ENCODE measurements at places on chromosomes 7 and 10.

DNA sequence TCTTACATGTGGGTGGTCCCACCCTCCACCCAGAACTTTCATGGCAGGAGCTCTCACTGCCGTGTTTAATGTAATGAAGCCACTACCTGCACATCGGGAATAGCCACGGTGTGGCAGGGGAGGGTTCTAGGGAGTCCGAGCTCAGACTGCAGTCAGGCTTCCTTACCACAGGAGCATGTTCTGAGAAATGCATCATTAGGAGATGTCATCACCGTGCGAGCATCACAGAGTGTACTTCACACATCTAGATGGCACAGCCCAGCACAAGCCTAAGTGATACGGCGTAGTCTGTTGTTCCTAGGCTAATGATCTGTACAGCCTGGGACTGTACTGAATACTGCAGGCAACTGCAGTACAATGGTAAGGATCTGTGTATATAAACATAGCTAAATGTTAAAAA is 153.0 kb upstream of the LANCL2 start:
- no peak for DNase-seq

GRCh38 chr10:12455766-12456165 is 106.4 kb downstream of the CAMK1D start:
- DNase-seq: no peak

DNA sequence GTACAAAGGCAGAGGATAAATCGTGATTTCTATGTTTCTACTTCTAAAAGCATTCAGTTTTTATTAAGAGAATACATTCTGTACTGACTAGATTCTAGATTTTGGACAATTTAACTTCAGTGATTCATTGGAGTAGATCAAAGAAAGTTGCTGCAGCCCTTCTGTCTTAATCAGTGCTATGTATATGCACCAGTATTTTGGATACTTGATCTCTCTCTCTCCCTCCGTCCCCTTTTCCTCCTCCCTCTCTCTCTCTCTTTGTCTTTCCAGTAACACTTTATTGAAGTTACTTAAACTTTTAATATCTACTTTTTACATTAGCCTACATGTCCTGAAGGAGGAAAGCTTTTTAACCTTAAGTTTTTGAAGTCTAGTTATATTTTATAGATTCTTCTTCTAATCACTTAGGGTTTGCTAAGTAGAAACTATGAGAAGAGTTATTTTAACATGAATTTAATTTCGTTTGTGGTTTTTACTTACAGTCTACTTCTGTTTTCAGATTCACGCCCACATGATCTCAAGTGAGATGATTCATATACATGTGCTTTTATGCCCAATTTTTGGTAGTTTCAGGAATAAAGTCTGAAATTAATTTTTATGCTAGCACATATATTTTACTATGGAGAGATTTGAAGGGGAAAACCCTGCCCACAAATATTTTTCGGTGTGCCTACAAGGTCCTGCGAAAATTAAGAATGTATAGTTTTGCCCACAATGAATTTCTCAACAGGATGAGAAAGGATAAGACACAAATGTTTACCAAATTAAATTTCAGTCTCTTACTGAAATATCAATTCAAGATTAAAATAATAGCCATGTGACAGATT is 9.1 kb downstream of the MDFIC start:
- no peak for DNase-seq

GRCh38 chr10:89426230-89426868 is 12.0 kb downstream of the IFIT5 start:
- peak; percentile 41 for DNase-seq

DNA sequence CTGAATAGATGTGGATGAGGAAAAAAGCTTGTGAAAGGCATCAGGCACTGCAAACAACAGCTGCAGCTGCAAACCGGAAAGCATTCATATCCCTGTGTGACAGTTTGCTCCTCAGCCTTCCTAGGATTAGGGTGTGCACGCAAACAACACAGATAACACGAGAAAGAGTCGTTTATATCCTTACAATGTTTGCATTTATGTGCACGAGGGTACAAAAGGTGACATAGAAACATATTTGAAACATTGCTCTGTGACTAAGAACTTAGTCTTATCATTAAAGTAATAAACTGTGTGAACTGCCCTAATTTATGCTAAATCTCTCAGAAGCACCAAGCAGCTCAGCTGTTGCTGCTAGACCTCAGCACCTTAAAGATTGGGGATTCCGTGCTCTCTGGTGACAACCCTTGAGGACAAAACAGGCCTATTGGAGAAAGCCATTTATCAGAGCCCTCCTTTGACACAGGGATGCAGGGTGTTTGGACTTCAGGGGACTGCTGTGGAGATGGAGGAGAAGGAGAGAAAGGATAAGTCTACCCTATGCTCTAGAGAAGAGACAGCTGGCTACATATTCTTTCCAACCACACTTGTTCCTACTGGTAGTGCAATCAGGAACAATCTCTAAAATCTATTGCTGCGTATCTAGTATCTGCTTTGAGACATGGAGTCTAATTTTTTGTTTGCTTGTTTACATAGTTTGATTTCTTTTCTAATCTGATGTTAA is 176.2 kb downstream of the GNAT3 start:
- peak; percentile 41 for DNase-seq

DNA sequence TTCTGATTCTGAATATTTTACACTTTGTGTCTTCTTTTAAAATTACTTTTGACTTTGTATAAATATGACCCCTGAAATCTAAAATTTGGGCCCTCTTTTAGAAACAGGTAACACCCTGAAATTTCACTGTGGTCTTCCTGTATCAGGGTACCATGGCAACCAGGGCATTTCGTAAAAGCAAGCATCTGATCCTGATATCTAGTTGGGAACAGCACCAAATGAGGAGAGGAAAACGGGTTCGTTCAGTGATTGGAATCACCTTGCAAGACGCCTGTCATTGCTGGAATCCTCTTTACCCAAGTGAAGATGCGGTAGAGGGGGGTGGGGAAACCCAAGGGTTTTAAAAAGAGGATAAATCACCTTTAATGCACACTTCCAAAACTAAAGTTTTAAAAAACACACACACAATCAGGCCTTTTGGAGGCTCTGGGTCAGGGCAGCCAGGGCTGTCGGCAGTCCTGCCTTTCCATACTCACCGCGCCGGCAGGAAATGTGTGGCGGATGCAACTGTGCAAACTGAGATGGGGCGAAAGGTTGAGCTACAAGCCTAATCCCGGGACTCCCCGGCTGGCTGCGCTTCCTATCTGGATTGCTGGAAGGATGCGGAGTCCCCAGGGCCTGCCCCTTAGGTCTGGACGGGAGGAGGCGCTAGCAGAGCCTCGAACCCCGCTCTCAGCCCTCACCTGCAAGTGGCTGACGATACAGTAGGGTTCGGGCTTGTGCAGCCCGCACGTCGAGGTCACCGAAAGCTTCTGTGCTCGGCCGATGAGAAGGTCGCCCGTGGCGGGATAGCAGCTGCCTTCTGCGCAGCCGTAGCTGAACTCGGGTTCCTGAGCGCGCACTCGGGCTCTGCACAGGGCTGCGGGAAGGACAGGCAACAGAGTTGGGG is 1.8 kb downstream of the LAMB1 start:
- peak; percentile 38 for DNase-seq

DNA sequence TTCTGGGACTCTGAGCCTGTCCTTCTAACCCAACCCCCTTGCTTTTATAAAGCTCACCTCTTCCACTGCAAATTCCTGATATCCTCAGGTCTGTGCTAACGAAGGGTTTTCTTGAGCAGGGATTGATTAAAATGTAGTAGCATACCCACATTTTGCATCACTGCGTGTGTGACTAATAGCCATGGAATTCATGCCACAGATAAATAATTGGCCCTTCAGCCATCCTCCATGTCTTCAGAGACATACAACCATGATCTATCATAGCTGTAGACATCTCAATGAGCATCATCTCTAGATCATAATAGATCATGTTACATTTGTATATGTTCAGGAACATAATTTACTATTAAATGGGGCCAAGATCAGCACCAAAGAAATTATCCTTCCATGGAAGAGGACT is 990.3 kb downstream of the KCNMA1 start:
- no peak for DNase-seq

- no peak for DNase-seq
Observed at GRCh38 chr7:907158-907980, 31.0 kb downstream of the GET4 start.

DNA sequence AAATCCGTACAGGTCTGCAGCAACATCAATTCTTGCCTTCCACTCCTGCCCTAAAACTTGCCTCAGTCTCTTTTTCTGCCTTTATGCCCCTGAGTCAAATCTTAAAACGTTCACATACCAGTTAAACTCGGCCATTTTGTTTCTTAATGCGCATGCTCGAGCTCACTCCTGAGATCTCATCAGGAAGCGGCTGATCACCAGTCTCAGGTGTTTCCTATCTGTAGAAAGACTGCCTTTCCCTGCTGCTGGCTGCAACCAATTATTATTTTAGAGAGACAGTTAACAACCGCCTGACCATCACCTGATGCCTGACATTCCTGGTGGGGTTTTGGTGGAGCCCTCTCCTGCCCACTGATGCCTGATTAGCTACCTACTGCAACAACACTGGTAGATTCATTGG is 70.2 kb upstream of the TMEM140 start:
- no peak for DNase-seq

DNA sequence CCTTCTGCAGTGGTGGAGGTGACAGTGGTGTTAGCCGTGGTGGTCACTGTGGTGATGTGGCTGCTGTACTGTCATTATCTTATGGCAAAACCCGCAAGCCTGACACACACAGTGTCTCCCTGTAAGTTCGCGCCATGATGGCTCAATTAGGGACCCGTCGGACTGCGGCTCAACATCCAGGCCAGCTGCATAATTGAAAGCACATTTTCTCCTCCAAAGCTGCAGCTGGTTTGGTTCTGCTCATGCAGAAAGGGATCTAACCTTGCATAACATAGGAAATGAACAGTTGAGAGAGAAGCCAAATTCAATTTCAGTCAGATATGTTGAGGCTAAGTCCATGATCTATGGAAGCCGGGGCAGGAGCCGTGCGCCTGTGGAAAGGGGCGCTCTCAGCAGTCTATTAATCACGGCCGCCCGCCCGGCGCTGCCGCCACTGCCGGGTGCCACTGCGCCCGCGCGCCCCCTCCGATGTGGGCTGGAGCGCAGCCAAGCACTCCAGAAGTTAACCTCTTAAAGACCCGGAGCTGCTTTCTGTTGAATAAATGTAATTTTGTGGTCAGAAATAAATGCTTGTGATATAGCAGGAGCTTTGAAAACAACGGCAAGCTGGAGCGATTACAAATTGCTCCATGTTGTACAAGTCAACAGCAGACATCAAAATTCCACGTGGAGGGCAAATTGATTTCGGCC is 227.7 kb downstream of the CUX1 start:
- DNase-seq: peak; percentile 78

- no peak for DNase-seq
Observed at GRCh38 chr10:11245095-11245479, 227.4 kb downstream of the CELF2 start.

DNA sequence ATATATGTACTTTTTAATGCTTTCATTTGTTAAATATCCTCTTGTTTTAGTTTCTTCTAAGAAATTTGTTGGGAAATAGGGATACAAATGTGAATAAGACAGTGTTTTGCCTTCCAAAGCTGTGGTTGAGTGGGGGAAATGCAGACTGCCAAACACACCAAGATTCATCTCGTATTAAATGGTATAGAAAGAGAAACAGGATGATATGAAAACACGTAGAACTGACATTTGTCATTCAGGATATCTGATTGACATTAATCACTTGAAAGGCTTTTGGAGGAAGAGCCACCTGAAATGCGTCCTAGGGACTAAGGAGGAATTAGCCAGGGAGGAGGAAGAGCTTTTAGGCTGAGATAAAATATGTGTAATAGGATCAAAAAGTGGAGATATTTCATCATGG is 287.4 kb upstream of the SEMA3C start:
- DNase-seq: no peak

- DNase-seq: no peak
Observed at GRCh38 chr10:11448190-11448544, 163.3 kb downstream of the USP6NL start.

DNA sequence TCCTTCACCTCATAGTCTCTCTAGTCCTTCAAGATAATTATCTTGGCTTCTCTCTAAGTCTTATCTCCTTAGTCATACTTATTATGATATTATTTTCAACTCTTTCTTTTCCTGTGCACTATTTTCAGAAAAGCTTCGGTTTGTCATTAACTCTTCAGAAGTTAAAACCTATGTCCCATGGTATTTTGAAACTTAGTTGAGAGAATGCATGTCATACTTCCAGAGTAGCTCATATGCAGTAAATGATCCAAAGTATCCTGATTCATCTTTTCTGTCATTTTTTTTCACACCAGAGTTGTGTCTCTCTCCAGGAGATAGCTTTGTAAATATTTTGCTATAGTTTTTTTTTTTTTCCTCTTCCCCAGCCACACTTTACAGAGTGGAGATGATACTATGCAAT is 1008.6 kb downstream of the NRG3 start:
- DNase-seq: no peak

DNA sequence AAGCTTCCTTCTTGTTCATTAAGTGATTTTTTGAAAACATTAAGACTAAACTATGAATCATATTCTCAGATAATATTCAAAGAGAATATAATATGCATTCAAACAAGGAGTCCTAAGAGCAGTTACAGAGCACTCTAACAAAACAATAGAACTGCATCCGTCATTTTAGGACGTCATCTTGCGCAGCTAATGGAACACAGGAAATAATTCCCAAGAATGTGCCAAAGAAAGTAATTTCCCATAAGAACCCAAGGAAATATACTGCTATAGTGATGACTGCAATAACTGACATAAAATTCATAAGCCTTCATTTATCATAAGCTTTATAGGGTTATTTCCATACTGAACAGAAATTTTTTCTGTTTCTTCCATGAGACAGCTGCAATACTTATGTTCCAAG is 28.3 kb upstream of the CASD1 start:
- no peak for DNase-seq

DNA sequence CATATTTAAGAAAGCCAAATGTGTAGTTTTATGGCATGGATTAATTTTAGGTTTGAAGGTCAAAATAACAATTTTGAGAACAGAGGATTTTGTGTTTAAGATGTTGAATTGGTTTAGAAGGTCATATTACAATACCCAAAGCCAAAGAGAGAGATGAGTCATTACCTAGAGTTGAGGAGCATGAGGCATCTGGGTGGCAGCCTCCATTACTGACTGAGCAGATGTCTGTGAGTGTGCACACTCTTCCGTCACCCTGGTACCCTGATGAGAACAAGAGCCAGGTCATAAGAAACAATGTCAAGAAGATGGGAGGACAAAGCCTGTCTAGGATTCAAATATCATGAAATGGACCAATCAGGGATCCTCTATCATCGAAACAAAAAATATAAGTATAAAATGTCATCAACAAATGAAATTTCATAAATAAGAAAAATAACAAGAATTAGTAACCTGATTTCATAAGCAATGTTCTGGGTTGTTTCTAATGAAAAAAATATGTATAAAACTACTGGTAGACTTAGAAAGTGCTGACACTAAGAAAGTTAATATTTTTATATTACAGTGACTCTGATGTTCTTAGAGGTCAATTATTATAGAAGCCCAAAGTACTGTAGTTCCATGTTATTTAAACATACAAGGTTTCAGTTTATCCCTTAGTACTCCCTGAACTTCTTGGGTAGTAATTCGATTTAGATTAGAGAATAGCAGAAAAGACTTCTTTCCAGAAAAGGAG is 20.0 kb downstream of the CUBN start:
- DNase-seq: no peak

DNA sequence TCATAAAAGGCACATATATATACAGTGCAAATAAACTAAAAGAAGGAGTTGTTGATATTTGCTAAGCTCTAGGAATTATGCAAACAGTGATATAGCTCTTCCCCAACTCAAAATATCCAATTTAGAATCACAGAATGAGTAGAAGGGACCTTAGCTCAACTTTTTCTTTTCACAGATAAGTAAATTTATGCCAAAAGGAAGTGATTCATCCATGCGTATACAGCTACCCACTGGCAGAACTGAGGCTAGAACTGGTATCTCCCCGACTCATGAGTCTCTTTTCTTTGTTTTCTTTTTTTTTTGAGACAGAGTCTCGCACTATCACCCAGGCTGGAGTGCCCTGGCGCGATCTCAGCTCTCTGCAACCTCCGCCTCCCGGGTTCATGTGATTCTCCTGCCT is 54.2 kb upstream of the SVIL start:
- DNase-seq: no peak

Measured in renal cortex interstitium (tissue), 15 donors.